PC-3 (cell line): ENCODE measurements at places on chromosomes 4 and X.
A peak's percentile ranks its signal among the peaks of the same experiment; 100 is the strongest.

DNA sequence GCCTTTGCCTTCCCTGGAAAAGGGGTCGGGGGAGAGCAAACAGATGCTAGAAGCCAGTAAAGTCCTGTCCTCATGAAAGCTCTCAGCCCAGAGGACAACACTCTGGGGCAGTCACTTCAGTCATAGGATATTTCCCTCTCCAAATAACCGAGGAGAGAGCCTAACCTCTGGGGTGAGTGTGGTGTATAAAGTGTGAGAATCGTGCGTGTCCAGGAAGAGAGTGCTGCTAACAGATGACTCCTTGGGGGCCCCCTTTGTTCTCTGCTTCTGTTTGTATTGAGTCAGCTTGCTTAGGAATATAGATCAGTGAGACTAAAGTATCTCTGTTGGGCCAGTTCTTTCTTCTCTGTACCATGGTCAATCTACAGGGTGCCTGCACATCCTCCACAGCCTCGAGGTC, 247.2 kb downstream of the PALLD start:
- DNase-seq: peak; percentile 29

- DNase-seq: no peak
These were observed 113.9 kb downstream of the GRIA3 start for GRCh38 chrX:123298026-123298425.

GRCh38 chrX:150605603-150606002, 37.2 kb downstream of the MTM1 start:
- no peak for DNase-seq

DNA sequence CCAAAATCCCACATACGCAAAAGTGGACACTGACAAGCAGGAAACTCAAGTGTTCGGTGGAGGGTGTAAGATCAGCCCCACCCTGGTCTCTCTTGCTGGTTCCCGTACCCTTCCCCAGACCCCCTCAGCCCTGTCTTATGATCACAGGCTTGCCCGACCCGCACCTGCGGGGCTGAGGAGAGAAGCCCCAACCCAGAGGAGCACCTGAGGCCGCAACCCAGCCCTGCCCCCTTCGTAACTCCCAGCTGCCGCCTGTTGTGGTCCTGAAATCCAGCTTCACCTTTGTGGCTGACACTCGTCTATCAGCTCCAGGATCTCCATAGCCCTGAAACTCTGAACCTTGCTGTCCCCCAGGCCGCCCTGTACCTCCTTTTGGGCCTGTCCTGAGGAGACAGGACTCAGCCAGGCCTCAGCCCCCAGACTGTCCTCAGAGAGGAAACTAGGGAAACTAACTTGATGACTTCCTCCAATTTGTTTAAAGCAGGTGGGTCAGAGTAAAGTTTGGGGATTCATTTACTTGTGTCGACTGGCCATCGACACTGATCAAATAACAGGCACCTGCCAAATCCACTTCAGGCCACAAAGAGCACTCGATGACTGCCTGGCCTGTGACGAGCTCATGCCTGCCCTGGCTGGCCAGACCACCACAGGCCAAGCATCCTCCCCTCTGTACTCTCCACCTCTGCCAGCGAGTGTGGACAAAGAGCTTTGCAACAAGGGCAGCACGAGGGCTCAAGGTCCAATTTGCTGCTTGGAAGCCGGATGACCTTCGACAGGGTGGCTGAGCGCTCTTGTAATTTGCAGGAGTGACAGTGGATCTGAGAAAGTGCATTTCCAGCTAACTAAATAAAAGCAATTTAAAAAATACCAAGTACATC, 19.3 kb downstream of the DCTD start:
- no peak for DNase-seq

GRCh38 chr4:55609393-55609866, 17.4 kb upstream of the PDCL2 start:
- peak; percentile 53 for DNase-seq

DNA sequence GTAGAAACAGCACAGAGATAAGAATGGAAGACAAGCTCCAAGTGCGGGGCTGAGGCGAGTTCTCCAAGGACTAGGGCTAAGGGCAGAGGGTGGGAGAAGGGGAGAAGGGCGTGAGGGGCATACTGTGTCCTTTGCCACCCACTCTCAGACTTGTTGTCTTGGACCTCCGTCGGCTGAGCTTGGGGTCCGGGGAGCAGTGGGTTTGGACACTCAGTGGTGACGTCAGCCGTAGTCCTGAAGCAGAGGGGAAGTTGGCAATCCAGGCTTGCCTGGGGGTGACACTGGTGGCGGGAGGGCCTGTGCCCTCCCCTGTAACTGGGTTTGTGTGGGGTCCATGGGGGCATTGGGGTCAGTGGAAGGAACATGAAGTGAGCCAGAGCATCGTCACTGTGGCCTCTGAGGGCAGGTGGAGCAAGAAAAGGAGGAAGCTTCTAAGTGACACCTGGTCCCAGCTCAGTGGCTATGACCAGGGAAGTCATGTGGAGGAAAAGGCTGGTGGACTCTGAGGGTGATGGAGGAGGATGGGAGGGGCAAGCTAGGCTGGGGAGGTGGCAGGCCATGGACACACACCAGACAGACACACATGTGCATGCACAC, 17.6 kb downstream of the CD99 start:
- no peak for DNase-seq

GRCh38 chrX:114344756-114345349, 239.0 kb upstream of the HTR2C start:
- DNase-seq: peak; percentile 49

DNA sequence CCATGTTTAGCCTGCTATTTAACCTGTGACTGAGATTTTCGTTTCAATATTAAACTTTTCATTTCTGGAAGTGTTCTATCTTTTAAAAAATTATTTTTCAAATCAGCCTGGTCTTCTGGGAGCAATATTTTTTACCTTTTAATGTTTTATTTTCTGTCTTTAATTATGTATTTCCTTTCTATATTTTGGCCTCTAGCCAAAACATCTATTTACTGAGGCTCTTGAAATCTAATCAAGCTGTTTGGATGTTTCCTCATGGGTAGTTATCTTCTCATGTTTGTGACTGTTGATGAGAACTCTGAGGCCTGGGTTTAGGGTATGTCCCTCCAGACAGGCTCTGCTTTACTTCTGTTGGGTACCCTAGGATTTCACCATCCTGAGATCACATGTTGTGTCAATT, 10.3 kb upstream of the SLC10A4 start:
- DNase-seq: no peak

DNA sequence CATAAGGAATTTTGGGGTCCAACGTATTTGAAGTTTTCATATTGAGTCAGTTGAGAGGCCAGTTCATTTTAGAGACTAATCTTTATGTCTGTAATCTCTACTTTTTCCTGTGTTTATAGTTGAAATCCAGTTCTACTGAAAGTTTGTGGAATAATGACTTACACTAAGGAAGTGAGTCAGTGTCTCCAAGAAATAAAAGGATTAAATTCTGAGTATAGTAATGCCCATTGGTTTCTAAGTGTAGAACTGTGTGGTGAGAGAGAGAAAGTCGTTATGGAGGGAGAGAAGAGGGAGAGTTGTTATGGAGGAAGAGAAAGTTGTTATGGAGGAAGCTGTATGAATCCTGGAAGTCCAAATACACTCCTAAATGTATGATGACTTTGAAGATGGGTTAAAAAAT, 264.6 kb upstream of the HAND2 start:
- peak; percentile 4 for DNase-seq

- DNase-seq: no peak
These were observed 212.3 kb upstream of the FGF13 start for GRCh38 chrX:138923805-138924204.

DNA sequence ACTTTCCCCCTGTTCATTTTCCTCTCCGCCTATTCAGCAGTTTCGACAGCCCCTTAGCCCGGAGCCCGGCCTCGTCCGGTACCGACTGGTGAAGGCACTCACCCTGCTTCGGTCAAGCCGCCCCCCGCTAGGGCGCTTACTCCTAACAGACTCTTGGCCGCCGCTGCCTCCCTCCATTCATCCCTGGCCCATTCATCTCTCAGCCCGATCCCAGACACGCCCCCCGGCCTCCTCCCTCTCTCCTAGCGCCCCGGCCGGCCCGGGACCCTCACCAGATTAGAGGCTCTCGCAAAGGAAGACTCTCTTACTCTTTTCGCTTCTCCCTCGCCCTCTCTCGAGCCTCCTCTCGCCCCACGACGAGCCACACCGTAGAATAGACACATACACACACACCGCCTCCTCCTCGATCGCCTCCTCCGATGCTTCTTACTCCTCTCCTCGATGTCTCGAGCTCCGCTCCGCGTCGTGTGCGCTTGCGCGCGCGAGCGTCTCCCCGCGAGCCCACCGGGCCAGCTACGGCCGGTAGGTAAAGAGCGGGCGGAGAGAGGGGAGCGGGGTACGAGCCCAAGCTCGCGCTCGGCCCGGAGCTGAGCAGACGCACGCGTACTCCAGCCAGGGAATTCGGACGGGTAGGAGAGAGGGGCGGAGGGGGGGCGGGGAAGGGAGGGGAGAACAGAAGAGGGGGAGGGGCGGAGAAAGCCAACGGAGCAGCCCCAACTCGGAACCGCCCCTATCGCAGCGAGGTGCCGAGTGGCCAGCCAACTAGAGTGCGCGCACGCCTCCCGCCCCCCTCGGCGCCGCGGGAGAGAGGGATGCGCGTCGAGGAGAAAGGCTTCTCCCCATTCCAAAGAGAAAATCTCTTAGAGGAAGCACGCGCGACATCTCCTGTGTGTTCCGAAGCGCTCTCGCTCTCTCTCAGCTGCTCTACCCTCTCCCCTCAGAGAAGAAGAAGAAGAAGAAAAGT, at the start of gene WNK3:
Gene WNK3 (minus strand): TSS at position 633 of the 964 bp plus-strand sequence.
- DNase-seq: peak; percentile 41

DNA sequence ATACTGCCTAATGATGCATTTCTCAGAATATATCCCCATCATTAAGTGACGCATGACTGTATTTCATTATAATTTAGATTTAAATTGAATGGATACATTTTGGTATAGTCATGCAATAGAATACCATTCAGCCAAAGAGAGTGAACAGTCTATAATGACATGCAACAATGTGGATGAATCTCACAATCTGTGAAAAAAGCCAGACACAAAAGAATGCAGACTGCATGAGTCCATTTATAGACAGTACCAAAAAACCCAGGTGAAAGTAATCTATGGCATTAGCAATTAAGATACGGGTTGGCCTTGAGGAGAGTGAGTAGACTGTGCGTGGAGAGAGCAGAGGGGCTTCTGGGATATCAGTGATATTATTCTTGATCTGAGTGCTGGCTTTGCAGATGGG, 239.7 kb upstream of the PGRMC2 start:
- no peak for DNase-seq

GRCh38 chrX:69412661-69413060, 91.5 kb upstream of the NALF2 start:
- DNase-seq: no peak

GRCh38 chrX:153706799-153707198, 17.4 kb downstream of the BCAP31 start:
- DNase-seq: no peak

DNA sequence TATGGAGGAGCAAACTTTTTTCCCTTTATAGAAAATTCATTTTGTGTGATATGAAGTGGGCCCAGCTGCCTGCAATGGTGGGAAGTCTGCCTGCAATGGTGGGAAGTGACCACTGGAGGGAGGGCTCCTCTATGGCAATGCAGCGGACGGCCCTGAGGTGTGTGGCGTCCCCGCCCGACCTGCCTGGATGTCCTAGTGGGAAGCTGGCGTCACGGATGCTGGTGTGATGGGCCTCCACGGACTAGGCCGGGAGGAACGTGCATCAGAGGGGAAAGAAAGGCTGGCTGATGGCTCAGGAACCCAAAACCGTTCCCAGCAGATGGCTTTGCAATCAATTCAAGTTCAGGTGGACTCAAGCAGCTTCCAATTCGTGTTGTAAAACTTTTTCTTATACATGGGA, 177.9 kb downstream of the AFAP1 start:
- DNase-seq: peak; percentile 27

DNA sequence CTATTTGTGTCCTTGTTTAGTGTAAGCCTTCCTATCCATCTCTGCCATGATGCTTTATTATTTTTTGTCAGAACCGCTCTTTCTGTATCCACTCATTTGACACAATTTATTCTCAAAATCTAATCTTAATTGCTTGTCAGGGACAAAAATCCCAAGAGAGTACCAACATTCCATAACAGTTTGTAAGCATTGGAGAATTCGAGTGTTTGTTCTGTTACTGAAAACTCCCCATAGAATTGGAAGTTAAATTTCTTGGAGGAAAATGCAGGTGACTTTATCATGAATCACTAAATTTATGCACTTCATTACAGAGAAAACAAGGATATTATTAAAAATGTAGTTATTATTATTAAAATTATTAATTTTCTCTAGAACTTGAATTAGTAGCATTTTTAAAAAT, 1986.1 kb downstream of the ARAP2 start:
- peak; percentile 51 for DNase-seq

DNA sequence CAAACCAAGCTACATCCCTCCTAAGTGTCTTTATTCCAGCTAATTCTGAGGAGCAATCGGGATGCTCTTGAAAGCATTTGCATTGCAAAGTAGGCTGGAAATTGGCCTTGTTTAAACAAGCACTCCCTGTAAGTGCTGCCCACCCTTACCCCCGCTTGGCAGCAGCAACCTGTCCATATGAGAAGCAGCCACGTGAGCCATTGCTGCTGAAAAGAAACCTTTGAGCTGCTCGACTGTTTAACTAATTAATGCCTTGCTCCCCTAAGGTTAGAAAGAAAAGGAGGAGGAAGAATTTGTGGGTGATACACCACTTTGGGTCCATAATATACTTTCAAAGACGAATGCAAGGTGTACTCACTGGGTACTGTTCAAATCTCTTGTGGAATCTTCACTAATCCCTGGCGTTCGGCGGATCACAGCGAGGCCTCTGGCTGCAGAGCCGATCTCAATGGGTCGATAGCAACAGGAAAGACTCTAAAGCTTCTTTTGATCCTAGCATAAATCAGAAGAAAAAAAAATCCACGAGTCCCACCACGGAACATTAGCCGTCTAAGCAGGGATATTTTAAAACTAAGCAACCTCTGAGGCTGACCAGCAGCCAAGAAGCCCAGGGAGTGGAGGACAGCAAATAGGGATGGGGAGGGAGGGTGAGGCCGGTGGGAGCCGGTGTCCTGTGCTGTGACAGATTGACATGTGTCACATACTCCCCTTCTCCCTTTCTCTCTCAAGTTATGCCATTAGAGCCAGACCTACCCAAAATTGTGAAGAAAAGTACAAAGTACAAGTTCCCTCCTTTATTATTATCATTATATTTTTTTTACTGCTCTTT, 37.2 kb upstream of the MGST2 start:
- no peak for DNase-seq

DNA sequence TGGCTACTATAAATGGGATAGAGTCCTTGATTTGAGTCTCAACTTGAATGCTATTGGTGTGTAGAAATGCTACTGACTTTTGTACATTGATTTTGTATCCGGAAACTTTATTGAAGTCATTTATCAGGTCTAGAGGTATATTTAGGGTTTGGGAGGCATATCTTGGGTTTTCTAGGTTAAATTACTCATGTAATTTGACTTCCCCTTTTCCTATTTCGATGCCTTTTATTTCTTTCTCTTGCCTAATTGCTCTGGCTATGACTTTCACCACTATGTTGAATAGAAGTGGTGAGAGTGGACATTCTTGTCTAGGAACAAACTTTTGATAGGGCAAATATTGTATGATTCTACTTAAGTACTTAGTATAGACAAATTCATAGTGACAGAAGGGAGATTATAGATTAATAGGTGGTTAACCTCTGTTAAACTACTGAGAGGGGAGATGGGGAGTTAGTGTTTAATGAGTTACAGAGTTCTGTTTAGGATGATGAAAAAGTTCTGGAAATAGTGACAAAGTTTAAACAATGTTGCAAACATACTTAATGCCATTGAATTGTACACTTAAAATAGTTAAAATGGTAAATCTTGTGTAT, 22.8 kb upstream of the HSPA4L start:
- DNase-seq: no peak

GRCh38 chrX:154369449-154370299, 4.8 kb downstream of the FLNA start:
- DNase-seq: peak; percentile 92
